ENCODE measurements at places on chromosomes 4 and X.

DNA sequence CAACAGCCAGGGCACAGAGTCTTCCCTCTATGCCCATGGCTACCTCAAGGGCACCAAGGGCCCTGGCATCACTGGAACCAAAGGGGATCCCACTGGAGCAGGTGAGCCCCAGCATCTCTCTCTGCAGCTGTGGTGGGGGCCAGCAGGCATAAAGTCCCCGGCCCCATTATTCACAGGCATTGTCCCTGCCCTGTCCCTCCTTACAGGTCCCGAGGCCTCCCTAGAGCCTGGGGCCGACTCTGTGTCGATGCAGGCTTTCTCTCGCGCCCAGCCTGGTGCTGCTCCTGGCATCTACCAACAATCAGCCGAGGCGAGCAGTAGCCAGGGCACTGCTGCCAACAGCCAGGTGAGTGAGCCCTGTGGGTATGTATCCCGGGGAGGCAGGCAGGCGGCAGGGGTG is 12.3 kb upstream of the UBA1 start:
- DNase-seq: no peak

GRCh38 chrX:153873282-153874084 is 12.5 kb downstream of the L1CAM start:
- DNase-seq: no peak

DNA sequence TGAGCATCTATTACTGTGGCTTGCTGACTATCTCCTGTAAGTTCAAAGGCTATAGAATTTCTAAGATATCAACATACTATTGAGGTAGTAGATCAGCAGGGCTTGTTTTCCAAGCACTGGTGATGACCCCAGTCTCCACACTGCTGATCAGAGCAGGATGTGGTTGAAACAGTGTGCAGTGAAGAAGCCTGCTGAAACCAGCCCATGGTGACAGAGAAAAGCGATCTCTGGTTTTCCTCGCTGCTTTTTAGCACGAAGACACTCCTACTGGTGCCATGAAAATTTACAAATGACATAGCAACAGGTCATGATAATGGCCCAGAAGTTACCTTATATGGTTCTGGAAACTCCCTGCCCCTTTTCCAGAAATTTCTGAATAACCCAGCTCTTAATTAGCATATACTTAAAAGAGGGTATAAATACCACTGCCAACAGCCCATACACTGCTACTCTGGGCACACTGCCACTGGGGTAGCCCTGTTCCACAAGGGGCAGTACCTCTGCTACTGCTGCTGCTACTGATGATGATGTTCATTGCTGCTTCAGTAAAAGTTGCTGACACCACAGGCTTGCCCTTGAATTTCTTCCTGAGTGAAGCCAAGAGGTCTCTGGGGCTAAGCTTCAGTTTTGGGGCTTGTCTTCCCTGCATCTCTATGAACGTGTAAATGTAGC is 1689.5 kb upstream of the PCDH10 start:
- no peak for DNase-seq

- DNase-seq: no peak
Measured at GRCh38 chrX:20545538-20545937, 278.8 kb upstream of the RPS6KA3 start.

- DNase-seq: no peak
Measured at GRCh38 chr4:56701644-56702043, 20.5 kb upstream of the HOPX start.

- no peak for DNase-seq
Measured at GRCh38 chr4:171334549-171334948, 478.7 kb upstream of the GALNTL6 start.
